ENCODE measurements at places on chromosomes 5 and 9.

- DNase-seq = no peak
Measured at GRCh38 chr9:132589148-132590036, 7.0 kb downstream of the BARHL1 start.

DNA sequence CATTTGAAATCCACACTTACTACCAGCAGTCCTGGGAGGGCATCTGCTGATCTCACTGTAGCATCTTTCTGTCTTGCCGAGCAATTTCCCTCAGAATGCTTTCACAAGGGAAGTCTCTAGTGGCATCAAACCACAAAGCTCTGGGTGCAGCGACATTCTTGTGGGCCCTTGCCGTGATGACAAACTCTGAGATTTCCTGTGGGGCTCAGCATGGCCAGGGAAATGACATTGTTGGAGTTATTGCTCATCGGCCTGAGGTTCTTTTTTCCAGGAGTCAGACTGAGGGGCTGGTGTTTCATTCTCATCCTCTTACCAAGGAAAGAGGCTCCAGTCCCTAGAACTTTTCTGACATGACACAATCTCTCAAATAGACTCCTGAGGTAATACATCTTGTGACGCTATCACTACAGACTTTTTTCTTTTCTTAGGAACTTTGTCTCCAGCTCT lies 51.4 kb downstream of the PFDN1 start:
- peak; percentile 73 for DNase-seq

DNA sequence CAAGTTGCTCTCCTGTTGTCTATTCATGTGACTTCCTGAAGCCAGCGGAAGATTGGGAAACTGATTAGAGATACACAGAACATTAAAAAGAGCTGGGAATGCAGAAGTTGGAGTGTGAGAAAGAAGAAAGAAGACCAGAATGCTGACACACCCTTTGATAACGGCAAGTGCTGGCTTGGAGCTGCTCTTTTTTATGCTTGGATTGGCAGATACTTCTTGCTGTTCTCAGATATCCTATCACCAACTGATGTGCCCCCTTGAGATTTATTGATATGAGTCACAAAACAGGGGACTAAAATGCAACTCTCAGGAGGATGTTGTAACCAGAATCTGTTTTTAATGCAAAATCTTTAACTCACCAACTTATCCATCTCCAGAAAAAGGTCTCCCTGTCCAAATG lies 56.0 kb upstream of the ASTN2 start:
- DNase-seq = no peak

- DNase-seq = no peak
Measured at GRCh38 chr9:129613520-129614175, 7.3 kb downstream of the C9orf50 start.

- DNase-seq = no peak
Measured at GRCh38 chr9:125969868-125970267, 222.7 kb downstream of the PBX3 start.

DNA sequence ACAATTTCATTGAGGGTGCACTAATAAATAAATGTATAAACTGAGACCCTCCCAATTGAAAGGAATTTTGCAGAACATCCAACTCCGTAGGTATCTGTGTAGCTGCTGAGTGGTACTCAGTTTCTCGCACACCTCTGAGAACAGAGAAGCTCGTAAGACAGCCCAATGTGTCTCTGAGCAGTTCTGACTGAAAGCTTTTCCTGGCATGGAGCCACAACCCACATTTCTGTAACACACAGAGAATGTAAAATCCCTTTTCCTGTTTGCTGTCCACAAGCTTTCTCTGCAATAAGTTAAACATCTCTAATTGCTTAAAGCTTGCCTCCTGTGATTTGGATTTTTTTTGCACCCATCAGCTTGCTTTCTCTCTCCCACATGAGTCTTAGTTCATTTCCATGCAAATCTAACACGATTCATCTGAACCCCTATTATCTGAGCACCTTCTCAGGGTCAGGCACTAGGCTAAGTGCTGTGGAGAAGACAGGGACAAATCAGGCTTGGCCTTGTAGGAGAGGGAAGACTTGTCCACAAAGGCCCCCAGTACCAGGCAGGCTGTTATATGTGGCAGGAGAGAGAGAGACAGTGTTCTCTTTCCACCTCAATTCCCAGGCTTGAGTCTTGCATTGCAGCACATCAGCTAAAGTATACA lies 44.2 kb upstream of the COL15A1 start:
- DNase-seq = no peak

- no peak for DNase-seq
Measured at GRCh38 chr5:150781706-150782614, 3.4 kb downstream of the SMIM3 start.

DNA sequence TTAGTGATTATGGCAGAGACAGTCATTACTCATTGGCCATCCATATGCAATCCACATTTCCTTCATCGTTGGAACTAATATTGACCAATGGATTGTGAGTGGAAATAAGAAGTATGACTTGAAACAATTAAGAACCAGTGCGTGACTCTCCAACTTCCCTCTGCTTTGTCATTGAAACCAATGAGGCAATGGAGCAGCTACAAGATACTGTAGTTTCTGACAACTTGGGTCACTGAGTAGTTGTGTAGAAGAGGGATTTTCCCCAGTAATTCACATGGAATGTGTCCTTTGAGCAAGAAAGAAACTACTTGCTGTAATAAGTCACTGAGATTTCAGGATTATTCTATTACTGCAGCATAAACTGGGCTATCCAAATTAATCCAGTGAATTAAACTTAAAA lies 785.3 kb upstream of the RIOK2 start:
- DNase-seq = no peak

- no peak for DNase-seq
Measured at GRCh38 chr9:133580419-133580738, 28.8 kb downstream of the FAM163B start.

GRCh38 chr9:133727876-133728441 lies 10.2 kb downstream of the SARDH start:
- no peak for DNase-seq

Measured in CD4-positive, alpha-beta T cell treated with Interleukin-4 for 4 hours (primary cell).